ENCODE measurements at places on chromosomes 4 and X.
A peak's percentile ranks its signal among the peaks of the same experiment; 100 is the strongest.

DNA sequence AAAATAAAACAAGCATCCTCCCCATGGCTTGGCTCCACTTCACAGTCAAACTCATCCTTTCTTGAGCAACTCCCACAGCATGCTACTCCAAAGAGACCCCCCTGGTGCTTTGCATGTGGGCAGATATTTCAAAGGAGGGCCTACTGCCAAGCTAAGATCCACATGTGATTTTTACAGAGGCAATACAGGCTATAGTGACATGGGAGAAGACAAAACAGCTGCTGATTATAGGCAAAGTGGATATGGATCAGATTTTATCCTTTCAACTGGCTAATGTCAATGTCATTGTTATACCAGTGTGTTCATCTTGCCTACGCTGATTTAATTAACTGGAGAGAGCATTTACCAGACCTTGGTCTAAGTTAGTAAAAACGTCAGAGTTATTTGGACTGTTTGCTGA is 328.3 kb downstream of the KLHL13 start:
- DNase-seq = no peak

DNA sequence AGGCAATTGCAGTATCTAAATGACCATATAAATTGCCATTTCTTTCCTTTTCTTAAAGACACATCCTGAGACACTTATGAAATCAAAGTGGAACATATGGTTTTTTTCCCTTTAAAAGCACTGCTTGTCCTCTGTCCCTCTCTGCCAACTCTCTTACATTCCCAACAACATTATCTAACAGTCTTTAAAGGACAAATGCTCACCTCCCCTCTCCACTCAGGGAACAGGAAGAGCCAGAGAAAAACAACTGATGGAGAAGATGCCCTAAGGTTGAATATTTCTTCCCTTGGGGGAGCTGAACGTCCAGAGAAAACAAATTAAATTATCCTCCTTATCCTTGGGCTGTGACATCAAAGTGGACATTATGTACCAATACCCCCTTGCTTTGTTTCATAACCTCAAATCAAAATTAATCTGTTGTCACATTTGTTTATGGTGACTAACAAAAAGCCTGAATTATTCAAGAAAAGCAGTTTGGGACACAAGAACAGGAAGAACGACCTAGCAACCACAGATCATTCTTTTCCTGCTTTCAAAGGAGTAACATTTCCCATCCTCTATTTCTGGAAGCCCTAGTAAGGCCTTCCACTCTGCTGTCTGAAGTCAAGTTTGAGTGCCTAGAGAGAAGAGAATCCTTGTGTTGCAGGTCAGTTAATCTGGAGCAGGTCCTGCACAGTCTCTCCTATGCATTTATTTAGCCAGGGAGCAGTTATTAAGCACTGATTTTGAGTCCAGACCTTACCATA is 52.6 kb upstream of the PAGE1 start:
- DNase-seq = no peak

- no peak for DNase-seq
Observed at GRCh38 chrX:23752740-23753415, 9.8 kb upstream of the ACOT9 start.

DNA sequence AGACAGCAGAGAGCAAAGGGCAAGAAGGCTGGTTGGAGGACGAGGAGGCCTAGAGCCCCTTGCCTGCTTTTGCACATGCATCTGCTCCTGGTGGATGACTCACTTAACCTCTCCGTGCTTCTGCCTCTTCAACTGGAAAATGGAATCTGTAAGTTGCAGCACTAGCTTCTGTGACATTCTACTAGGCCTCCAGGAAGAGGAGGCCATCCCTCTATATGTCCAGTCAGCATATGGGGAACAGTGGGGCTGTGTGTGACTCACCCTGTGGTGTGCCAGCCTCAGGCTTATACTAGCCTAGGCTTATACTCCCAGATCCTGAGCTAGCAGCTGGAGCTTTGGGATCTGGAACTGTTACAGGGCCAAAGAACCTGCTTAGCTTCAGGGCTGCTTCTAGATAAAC is 36.0 kb downstream of the RTL9 start:
- no peak for DNase-seq

DNA sequence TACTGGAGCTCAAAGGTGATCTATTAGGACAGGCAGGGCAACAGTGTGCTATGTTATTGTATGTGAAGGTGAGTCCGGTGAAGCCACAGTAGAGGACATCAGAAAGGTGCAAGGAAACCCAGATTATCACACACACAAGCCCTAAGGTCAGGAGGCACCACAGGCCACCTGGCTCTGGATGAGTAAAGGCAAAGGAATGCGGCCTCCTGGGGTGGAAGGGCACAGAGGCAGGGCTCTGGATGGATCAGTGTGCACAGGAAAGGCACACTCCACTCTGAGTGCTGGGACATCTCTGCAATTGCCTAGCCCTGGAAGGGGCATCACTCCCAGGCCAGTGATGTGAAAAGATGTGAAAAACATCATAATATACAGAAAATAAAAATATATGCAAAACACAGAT is 683.5 kb downstream of the TRIML1 start:
- no peak for DNase-seq

DNA sequence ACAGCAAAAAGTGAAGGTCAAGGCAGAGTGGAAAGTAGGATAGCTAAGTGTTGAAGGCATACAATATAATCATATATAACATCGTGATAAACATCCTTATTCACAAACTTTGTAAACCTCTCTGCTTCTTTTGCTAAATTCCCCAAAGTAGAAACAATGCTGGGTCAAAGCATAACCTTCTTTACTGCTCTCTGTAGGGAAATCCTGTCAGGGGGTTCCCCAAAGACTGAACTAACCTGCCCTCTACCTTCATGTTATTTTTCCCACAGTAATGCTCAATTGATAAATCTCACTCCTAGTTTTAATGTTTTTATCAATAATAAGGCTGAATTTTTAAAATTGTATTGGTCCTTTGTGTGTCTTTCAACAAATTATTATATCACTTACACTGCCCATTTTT is 55.7 kb downstream of the DCHS2 start:
- DNase-seq = no peak

DNA sequence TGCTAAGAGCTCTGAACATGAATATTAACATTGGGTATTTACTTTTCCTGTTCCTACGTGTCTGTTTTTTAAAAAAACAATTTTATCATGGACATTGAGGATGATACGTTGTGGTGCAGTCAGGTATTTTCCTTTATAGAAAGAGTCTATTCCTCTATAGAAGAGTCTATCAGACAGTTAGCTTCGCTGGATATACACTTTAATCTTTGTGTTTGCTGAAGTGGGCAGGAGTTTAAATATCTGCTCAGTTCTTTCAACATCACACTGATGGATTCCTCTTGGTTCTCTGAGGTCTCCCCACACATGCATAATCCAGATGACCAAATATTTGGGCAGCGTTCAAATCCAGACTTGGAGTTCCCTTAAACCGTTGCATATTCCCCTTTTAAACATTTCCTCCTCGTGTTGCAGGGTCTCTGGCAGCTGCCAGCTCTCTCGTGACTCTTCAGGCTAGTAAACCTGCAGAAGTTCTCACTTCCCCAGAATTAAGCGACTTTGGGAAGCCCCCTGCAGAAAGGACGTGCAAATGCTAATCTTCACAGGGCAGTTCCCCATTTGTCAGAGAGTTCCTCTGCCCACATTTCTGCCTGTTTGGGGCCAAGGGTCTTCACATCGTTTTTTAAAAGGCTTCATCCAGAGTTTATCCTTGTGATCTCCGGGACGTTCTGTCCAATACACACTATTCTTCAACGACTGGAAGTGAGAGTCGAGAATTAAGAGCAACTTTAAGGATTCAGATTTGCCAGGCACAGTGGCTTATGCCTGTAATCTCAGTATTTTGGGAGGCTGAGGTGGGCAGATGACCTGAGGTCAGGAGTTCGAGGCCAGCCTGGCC is 20.5 kb upstream of the DHRSX start:
- peak; percentile 63 for DNase-seq

- no peak for DNase-seq
Observed at GRCh38 chr4:53591372-53591892, at the start of gene LNX1. LNX1 (minus strand) TSS chr4:53591486; CDS start chr4:53574002, 17,484 bp downstream.

- peak; percentile 1 for DNase-seq
Observed at GRCh38 chrX:18931972-18932371, 51.9 kb downstream of the PHKA2 start.

DNA sequence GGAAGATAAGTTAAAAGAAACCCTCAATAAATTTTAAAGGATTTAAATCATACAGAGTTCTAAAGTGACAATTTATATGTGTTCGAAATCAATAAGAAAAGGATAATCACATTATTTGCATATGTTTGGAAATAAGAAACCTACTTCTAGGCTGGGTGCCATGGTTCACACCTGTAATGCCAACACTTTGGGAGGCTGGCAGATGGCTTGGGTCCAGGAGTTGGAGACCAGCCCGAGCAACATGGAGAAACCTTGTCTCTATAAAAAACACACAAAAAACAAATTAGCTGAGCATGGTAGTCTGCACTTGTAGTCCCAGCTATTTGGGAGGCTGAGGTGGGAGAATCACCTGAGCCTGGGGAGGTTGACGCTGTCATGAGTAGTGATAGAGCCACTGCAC is 8.1 kb upstream of the SAP30 start:
- no peak for DNase-seq

DNA sequence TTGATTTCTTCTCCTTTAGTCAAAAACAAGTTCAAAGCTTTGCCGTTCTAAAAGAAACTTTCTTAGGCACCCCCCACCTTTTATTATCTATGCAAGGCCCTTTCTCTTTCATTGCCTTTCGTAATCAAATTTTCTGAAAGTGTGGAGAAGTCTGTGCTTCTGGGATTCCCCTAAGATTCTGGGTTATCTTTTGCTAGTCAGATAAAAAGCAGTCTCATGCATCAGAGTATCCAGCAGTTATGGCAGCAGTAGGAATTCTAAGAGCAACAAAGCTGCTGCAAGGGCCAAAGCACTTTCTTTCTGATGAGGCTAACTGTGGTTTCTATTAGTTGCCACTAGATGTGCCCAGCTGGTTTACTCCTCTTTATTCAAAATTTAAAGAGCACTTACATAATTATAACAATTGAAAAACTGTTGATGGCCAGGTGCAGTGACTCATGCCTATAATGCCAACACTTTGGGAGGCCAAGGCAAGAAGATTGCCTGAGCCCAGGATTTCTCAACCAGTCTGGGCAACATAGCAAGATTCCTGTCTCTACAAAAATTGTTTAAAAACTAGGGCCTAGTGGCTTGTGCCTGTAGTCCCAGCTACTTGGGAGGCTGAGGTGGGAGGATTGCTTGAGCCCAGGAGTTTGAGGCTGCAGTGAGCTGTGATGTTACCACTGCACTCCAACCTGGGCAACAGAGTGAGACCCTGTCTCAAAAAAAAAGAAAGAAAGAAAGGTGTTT is 296.2 kb downstream of the PAPSS1 start:
- no peak for DNase-seq

DNA sequence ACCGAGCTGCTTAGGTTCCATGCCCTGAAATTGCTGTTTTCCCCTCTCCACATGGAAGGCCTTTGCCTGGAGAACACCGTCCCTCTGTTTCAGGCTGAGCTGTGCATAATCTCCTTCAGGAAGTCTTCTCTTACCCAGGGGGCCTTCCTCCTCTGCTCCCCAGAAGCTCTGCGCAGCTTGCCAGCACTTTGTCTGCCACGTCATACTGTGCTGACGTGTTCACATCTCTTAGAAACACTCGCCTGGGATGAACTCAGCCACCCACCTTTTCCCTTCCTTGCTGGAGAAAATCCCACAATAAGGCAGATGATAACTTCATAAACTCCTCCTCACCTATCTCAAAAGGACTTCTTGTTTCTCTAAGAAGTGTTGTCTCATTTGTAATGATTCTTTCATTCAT is 110.7 kb downstream of the ARHGAP10 start:
- no peak for DNase-seq

DNA sequence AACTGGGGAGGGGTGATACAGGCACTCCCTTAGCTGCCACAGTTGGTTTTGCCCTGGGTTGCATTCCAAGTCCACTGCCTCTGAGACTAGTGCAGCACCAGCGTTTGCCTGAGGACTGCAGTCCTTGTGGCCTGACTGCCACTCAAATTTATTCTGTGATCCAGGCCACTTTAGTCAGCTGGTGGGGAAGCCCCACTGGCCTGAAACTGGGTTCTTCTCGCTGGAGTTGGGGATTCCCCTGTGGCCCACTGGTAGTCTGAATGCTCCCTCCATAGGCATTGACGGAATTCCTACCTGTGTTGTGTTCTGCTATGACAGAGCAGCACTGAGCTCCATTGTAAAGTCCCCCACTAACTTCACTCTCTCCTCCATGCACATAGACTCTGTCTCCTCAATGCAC is 63.8 kb downstream of the PTPN13 start:
- DNase-seq = no peak

GRCh38 chrX:40457406-40457805 is 123.4 kb upstream of the ATP6AP2 start:
- DNase-seq = no peak

GRCh38 chrX:18348047-18348446 is 6.4 kb downstream of the SCML2 start:
- DNase-seq = no peak

- DNase-seq = no peak
Observed at GRCh38 chr4:37825968-37826294, 555 bp upstream of the PGM2 start.
